ENCODE measurements at places on chromosomes 12 and 14.

DNA sequence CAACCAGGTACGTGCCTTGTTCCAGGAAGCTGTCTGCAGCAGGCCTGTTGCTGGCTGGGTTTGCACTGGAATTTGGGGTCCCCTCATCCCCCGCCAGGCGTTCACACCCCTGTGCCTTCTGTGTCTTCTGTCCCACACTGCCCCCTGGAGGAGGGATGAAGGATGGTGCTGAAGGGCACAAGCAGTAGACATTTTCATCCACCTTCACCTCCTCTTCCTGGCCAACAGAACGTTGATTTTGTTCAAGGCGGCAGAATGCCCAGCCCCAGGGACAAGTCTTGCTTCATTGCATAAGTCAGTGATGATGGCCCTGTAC, 122.1 kb downstream of the CALM1 start:
- DNase-seq = peak; percentile 11

DNA sequence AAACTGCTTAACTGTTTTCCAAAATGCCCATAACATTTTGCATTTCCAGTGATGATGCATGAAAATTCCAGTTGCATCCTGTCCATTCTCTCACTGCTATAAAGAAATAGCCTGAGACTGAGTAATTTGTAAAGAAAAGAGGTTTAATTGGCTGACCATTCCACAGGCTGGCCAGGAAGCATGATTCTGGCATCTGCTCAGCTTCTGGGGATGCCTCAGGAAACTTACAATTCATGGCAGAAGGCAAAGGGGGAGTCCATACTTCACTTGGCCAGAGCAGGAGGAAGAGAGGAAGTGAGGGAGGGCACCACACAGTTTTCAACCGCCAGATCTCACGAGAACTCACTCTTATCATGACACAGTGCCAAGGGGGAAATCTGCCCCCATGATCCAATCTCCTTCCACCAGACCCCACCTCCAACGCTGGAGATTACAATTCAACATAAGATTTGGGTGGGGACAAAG, 18.2 kb upstream of the CLEC2D start:
- DNase-seq = no peak

DNA sequence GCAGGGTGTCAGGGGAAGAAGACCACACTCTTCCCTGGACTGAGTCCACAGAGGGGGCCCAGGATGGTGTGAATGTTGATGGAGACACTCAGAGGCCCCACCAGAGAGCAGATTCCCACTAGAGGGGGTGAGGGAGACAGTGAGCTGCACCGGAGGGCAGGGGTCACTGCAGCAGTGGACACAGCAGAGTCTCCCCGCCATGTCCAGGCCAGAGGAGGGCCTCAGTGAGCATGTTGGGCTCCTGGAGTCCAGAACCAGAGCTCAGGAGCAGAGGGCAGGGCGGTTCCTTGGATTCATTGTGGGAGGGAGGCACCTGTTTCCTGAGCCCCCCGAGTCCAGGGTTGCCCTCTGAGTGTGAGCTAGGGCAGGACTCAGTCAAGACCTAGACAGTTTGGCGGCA, 1.8 kb upstream of the KRT82 start:
- DNase-seq = no peak

- no peak for DNase-seq
Observed at GRCh38 chr12:1507308-1507707, 87.1 kb downstream of the FBXL14 start.

- DNase-seq = no peak
Observed at GRCh38 chr12:88145567-88146505, 3.7 kb downstream of the TMTC3 start.

GRCh38 chr12:902581-902980, 46.9 kb downstream of the RAD52 start:
- DNase-seq = no peak

DNA sequence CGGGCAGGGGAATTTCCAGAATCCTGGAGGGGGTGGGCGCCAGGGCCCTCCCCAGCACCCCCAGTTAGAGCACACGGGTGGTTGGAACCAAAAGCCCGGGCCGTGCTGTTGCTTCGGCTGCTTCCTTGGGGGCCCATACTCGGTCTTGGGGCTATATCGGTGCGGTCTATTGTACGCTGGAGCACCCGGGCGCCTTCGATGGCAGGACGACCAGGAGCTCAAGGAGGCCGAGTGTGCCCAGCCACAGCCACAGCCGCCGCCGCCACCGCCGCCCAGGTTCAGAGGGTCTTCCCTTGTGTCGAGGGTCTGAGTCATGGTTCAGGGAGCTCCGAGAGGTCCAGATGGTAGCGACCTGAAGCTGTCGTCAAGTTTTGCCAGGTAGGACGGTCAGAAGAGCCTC, 548 bp downstream of the CCER1 start:
- no peak for DNase-seq

GRCh38 chr14:76754586-76754985, 6.7 kb upstream of the VASH1 start:
- no peak for DNase-seq

DNA sequence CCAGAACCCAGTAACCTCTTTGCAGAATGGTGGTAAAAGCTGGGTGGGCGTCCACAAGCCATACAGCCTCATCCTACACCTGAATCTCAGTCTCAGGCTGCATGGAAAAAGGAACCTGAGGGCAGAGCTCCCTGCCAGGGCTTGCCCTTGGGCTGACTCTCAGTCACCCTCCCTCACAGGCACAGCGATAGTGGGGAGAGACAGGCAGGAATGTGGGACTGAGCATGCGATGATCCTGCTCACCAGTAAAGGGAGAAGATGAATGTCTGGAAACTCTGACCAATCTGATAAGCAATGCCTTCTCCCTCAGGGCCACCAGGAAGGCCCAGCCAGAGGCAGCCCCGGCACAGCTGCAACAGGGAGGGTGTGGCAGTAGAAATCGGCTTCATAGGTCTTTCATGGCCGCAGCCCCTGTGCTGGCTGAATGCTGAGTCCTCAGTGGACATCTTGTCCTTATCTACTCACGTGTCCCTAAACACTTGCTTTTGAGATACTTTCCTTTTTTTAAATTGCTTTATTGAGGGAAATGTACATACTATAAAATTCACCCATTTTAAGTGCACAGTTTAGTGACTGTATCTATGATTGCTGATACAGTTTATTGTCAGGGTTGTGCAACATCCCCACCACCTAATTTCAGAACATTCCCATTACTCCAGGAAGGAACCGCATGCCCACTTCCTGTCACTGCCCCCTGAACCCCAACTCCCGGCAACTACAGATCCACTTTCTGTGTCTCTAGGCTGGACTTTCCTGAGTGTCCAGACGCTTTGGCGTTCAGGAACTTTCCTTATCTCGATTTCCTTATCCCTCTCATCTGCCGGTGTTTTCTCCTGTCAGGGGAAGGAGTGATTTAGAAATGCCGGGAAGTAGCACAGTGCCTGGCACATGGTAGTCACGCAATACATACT, 258.1 kb downstream of the PCNX1 start:
- no peak for DNase-seq

DNA sequence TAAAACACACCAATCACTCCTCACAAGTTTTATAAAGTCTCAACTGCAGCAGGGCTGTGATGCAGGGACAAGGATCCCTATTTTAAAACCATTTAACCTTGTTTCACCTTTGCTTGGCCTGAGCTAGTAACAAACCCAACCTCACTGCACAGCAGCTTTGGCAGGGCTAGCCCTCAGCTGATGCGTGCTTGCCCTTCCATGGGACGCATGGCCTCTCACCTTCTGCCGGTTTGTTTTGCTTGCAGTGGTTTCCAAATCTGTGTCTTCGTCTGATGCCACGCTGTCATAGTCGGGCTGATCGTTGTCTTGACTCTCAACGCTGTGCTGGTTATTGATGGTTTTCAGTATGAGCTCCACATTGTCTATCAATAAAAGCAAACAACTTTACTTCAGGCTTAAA, 43.3 kb downstream of the GIT2 start:
- DNase-seq = no peak

DNA sequence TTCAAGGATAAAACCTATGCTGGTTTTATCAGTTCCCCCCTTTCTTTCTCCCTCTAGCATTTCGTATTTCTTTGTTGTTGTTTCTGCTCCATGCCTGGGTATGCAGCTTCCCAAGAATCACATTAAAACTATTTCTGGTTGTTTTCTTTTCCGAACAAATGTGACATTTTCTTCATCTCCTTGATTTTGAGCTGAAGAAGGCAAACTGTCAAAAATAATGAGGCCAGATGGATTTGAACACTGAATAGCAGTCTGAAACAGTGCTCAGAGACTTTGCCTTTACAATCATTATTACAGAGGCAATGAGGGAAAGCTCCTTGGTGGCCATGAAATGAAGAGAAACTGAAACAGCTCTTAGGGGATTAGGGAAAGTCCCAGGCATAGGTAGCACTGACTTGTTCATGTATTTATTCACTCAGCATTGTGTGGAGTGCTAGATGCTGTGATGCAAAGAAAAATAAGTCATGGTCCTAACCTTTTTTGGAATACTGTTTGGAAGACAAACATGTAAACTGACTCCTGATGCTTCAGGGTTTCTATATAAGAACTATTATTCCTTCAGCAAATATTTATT, 319.5 kb downstream of the FUT8 start:
- DNase-seq = no peak

DNA sequence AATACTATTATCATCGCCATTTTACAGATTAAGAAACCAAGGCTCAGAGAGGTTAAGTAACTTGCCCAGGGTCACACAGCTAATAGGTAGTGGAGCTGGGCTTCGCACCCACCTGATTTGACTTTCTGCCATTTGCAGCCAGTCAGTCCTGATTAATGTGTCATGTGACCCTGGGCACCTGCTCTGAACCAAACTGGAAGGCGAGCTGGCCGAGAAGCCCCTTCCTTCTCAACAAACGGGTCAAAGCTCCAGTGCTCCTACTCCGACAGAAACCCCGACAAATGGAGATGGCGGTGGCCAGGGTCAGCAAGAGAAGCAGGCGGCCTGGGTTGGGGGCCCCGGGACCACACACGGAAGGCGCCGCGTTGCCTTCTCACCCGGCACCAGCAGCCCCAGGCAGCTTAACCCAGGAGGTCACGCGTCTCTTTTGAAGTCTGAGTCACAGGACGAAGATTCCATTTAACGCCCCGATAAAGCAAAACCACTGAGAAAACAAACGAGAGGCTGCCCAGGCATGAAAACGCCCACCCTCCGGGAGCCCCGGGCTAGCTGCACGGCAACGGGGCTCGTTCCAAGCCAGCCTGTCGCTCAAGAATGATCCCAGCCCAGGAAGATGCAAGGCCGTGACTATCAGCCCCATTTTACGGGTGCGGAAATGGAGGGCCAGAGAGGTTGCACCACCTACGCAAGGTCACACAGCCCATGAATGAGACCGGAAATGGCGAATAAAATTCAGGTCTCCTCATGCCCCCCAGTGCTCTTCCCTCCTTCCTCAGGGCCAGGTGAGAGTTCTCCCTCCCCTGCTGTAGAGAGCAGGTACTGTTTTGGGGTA, 124.8 kb downstream of the SCARB1 start:
- no peak for DNase-seq

DNA sequence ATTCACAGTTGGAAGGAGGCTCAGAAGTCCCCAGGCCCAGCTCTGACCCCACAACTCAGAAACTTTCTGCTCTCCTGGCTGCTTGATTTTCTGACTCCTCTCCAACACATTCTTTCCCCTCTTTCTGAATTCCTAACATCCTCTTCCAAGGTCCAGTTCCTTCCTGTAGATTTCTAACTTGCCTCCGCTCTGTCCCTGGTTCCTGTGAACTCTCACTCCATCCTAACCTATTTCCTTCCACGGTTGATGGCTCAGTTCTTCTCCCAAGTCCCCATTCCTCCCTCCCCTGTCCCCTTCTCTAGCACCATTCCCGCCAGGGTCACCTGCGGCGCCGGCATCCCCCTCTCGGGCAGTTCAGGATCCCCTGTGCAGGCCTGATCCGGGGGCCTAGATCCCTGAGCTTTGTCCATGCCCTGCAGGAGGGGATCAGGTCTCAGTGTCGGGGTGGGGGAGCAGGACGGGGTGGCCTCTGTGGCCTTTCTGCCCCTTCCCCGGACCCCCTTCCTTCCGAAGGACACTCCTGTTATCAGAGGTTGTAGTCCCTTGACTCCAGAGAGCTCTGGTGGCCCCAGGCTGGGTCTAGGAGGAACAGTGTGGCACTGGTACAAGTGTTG, 6.0 kb upstream of the SLC22A17 start:
- DNase-seq = no peak

DNA sequence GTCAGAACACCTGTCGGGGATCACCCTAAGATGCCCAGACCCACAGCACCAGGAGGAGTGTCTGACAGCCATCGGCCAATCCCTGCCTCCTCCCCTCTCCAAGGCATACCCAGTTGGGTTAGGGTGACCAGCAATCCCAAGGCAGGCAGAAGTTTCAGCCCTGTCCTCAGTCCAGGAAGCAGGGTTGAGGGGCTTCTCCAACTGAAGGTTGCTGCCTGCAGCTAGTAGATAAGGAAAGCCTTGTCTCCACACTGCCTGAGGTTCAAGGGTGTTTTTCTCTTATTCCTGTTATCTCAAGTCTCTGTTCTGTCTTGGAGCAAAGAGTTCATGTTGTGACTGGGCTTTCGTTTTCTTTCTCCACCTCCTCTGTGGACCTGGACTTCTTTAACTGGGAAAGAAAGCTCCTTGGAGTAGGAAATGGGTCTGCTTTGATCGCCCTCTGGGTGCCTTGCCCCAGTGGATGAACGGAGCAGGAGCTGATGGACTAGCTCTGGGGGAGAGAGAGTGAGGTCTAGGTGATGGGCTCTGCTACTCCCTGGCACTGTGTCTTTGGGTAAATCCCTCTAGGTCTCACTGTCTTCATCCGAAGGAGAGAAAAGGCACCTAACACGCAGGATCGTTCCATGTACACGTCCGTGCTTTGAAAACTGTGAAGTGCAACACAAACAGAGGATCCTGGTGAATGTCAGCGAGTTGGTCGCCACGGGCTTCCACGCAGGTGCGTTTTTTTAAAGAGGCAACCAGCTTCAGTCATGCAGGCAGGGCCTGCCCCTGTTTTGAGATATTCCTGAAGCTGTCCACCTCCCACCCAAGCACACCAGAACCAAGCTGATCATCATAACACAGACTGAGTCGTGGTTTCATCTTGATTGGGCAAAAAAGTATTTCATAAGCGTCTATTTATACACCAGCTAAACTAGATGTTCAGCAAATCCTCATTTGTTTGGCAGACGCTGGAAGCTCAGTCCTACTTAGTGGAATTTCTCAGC, 52.5 kb upstream of the FOXN3 start:
- no peak for DNase-seq

DNA sequence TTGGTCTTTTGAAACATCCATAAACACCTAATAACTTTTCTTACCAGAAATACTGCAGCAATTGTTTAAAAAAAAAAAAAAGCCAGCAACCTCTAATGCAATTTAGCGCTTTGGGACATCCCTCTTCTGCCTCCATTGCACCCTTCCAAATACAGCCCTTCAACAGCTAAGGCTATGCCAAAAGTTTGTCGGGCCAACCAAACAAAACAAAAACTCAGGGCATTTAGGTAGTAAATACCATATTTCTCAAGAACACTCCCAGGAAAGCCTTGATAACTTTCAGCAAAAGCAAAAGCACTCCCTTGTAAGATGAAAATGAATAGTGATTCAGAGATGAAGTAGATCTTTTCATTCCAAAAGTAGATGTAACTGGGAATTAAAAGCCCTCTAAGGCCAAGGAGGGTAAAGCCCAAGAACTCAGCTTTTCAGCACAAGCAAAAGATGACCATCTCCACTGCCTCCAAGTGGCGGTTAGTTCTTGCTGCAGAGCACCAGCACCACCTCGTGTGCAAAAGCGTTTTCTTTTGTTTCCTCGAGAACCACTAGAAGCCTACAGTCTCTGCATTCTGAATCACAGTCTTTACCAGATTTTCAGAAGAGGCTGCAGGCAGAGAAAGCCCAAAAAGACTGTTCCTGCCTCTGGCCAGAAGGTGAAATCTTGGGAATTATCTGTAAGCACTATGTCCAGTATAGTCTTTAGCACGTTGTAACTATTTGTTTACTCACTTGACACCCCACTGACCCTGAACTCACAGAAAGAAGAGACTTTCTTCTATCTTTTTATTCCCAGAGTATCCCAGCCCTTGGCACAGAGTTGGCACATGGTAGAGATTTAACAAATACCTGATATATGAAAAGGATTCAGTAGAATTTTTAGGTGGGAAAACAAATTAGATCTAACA, 53.1 kb downstream of the SIX6 start:
- DNase-seq = no peak

Data from activated T-helper 1 cell treated with anti-CD3 and anti-CD28 coated beads, Interleukin-2, amount 50 U/mL, for 16 hours (primary cell).